ENCODE measurements at places on chromosomes 7 and 10.

DNA sequence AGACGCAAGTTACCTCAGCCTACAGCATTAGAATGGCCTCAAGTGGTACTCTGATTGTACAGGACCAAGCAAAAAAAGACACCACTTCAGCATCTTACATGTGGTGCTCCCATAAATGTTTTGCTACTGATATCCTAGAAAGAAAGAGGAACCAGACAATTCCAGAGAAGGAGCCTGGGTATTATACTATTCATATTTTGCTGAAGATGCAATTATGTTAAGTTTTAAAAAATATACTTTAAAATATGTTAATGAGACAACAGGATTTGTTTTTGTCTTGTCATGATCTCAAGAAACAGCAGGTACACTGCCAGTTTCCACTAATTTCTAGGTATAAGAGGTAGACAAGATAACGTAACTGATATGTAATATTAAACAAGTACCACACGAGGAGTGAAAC, 92.6 kb downstream of the JMJD1C start:
- no peak for DNase-seq

DNA sequence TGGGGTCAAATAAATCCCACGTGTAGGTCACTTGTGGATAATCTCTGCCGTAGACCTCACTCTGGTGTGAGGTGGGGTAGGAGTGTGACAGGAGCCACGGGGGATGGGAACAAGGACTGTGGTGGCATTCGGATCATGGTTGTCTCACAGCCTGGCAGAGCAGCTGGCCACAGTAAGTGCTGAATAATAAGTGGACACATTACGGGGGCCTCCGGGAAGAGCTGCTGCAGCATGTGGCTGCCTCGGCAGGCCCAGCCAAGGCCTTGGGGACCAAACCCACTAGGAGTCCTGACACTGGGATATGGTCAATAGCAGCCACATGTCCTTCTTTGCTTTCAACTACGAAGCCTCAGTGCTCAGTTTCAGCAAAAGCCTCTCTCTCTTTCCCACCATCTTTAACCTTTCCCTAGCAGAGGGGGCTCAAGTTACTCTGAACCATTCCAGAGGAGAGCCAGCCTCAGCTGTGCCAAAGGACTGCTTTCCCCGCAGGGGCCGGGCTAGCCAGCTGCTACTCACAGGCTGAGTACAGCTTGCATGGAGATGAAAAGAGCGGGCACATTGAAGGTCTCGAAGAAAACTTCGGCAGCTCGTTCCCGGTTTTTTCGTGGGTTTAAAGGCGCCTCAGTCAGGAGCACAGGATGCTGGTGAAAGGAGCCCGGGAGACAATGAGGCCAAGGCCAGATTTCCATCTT, 17.3 kb downstream of the ACTR1A start:
- DNase-seq, result no peak

DNA sequence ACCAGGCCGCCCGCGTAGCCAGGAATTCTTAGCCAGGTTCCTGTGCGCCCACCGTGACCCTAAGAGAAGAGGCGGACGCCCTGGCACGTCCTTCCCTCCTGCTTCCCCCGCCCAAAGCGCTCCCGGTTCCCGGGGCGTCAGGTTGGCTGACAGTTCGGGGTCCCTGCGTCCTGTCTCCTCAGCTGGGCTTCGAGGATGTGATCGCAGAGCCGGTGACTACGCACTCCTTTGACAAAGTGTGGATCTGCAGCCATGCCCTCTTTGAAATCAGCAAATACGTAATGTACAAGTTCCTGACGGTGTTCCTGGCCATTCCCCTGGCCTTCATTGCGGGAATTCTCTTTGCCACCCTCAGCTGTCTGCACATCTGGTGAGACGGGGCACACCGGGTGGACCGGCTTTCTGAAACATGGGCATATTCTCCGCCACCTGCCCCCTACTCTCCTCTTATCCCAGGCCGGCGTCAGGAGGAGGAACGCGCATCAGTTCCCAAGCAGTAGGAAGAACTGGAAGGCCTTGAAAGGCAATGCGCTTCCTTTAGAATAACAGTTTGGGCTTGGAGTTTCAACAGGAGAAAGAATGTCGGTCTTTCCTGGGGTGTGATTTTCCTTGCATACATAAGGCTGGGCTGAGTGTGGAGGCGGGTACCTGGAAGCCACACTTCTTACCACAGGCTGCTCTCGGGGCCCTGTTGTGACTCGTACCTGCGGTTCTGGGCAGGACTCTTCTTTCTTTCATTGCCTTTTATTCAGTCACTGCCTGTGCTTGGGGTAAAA, 728 bp downstream of the CAV2 start:
- DNase-seq, result no peak

DNA sequence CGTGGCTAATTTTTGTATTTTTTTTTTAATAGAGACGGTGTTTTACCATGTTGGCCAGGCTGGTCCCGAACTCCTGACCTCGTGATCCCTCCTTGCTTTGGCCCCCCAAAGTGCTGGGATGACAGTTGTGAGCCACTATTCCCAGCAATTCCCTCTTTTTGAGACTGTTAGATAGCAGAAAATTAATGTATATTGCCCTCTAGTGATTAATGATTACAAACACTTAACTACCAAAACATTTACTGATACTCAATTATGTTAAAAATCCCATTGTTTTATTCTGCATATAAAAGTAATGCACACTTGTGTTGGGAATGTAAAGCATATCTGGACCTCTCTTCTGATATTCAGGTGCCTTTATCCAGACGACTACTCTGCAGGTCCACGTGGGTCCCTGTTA, 41.2 kb upstream of the COBL start:
- no peak for DNase-seq

DNA sequence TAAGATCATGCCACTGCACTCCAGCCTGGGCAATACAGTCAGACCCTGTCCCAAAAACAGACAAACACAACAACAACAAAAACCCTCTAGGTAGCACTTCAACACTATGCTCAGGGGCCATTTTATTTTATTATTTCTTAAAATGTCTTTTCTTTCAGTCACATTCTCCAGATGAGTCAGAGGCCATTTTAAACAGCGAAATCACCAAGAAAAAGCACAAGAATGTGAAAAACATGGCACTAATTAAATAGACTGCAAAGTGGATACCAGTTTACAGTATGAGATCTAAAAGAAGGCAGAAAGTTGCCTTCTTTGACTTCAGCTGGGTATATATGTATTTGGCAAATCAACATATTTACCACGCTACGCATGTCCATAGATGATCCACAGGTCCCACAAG, 6.1 kb upstream of the FGL2 start:
- DNase-seq, result no peak

- no peak for DNase-seq
Measured at GRCh38 chr7:141203586-141203985, 129.7 kb downstream of the TMEM178B start.

Data from retinal pigment epithelial cell (primary cell).